Cortex of kidney (tissue), 1 donor: ENCODE measurements at places on chromosomes 5 and 9.

DNA sequence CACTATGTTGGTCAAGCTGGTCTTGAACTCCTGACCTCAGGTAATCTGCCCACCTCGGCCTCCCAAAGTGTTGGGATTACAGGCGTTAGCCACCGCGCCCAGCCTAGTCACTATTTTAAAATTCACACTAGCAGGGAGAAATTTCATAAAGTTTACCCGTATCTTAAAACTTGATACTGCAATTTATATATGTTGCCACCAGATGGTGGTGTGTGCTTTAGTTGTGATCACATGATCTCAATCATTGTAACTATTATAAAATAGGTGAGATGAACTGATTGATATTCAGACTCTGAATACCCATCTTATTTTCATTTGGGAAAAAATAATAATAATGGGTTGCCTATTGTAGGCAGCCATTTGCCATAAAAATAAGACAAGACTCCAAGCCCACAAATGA lies 1330.4 kb upstream of the WWC1 start:
- DNase-seq = no peak

- no peak for DNase-seq
Measured at GRCh38 chr5:171201310-171201709, 107.7 kb upstream of the TLX3 start.

DNA sequence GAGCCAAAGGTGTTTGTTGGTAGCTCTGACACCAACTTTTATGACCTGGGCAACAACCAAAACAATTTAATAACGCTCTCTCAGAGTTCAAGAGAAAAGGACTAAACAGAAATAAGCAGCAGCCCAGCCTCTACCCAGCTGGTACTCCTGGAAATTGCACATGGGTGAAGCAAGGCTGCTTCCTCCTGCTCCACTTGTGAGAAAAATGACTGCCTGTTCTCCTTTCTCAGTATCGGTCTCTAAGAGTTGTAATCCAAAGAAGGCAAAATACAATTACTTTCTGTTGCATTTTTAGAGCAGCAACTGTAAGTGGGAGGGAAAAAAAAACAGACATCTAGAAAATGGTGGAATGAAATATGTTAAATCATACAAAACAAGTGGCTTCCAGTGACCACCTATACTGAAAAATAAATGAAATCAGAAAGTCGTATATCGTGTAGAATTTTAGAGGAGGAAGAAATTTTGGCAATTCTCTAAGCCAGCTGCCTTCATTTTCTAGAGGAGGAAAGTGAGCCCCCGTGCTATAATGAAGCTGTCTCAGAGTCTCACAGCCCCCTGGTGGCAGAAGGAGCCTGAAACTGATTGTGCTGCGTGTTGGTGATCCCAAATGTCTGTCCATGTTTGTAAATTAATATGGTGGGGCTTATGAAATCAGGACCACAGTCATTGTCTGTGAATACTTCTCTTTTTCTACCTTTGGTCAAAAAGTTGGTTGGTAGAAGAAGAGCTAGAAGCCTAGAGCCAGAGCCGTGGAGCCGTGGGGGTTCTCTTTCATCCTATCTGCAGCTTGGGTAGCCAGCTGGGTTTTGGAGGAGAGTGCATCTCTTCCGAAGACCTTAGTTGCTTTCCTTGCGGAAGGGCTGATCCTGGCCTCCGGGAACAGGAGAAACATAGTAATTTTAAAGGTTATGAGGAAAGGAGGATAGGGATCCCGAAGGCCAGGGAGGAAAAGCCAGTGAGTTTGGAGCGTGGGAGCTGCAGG lies 139.9 kb downstream of the PIP5K1B start:
- no peak for DNase-seq

DNA sequence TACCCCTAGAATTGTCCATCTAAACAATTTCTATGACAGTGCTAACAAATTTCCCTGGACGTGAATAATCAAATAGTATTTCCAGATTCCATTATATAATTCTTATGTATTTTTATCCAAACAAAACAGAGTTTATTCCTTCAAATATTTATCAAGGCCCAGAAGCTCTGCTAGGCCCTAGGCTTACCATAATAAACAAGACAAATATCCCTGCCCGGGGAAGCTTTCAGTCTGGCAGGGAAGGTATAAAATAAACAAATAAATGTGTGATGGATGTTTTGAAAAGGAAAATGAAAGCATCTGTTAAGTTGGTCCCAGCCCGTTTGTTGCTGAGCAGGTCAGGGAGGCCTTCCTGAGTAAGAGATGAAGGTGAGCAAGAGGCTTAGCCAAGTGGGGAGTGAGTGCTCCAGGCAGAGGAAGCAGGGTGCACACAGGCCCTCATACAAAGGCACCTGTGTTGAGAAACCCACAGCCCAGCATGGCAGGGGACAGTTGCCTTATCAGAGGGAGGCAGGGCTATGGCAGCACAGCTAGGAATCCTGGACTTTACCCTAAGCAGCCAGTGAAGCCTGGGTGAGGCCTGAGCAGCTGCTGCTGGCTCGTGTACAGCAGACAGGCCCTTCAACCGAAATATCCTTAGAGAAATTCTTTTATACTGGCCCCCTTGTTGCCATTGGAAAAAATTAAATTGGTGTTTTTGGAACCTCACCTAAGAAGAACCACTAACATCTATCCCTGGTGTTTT lies 7.7 kb upstream of the SLC35D2 start:
- no peak for DNase-seq
